ENCODE measurements at places on chromosomes 12 and 14. TPM values are rescaled to one million over a fixed set of nuclear protein-coding genes. Genes with fewer than 3 reads are reported as not detected.

Gene FZD10
- total RNA-seq = 0.84 TPM

Gene PROX2
- not detected for total RNA-seq

Gene GAPDH
- 736 TPM for total RNA-seq

Gene CLEC2B
- 24.6 TPM for total RNA-seq

Gene TTC8
- 11.5 TPM for total RNA-seq

Gene ASB2
- total RNA-seq = 3.2 TPM

Gene CAPZA3
- not detected for total RNA-seq

Gene TPPP2
- total RNA-seq = not detected

Gene STON2
- total RNA-seq = 47.7 TPM

Gene SYNDIG1L
- 2.9 TPM for total RNA-seq

Gene GPR65
- 7.7 TPM for total RNA-seq

Gene KRT84
- not detected for total RNA-seq

Gene SSPN
- total RNA-seq = 15.6 TPM

Gene GAS2L3
- total RNA-seq = 15.1 TPM

- DNase-seq = no peak
Observed at GRCh38 chr12:26466726-26467125, 271.4 kb downstream of the SSPN start.

GRCh38 chr12:20798554-20798953 is 12.0 kb upstream of the SLCO1B3 start:
- no peak for DNase-seq

GRCh38 chr14:95876761-95877538 is at the start of gene TUNAR:
TSS of gene TUNAR (plus strand) at chr14:95876832.
- DNase-seq = no peak

DNA sequence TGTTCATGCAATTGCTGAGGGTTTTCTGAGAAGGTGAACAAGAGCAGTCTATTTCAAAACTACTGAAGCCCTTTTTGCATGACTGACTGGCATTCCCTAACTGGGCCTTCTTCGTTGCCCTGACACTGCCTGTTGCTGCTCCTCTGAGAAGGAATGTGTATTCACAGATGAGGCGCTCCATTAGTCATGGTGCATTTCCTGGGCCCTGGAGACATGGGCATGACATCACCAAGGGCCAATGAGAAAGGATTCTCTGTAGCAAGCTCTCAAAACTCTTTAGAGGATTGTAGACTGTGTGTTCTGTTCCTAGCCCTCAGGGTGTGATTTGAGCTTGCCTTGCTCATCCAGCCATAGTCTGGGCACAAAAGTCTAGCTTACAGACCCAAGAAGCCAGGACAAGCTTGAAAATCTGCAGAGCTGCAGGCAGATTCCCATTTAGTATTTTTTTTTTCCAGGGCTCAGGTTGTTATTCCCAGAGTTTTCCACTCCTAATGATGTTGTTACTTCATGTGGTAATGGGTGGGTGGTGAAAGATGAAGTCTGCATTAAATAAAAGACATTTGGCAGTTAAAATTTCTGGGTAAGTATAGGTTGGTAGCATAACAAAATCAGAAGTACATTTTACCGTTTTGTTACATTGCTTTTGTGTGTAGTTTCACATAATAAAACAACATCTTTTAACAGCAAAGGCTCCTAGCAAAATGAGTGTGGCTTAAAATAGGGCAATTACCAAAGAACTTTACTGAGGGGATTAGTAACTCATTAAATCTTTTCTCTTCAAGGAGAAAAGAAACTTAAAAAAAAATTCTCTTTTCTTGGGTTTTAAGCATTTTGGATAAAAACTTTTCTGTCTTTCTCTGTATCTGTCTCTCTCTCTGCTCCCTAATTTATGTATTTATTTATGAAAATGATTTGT is 318.4 kb downstream of the RAD51B start:
- DNase-seq = no peak

- DNase-seq = no peak
Observed at GRCh38 chr12:56374726-56375597, 12.3 kb upstream of the APOF start.

GRCh38 chr14:76761960-76762410 is 717 bp downstream of the VASH1 start:
- DNase-seq = no peak

DNA sequence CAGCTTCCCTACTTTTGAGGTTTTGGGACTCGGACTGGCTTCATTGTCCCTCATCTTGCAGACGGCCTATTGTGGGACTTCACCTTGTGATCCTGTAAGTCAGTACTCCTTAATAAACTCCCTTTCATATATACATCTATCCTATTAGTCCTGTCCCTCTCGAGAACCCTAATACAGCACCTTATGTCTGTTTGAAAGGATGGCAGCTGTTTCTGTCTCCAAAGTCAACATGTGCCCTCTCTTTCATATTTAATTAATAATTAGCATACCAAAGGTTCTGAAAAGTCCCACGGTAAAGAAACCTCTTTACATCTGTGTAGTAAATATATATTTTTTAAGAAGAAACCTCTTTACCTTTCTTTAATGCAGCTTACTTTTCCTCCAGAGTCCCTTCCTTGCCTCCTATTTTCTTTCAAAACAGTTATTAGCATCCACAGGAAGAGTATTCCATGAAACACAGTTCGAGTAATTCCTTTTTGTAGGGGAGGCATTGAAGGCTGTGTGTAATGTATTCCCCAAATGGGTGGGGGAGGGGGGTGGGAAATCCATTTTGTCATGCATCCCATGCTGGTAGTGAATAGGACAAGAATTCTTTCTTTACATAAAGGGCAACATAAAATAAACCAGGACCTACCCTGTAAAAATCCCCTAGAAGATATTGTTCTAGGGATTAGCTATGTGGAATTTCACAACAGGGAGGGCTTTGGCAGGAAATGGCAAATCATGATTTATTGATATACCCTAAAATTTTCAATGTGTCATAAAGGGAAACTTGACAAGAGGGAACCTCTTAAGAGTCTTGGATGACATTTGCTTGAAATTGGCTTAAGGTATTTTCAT is 241.5 kb downstream of the SUDS3 start:
- DNase-seq = no peak

- peak; percentile 96 for DNase-seq
Observed at GRCh38 chr12:50084775-50085614, at the start of gene SMARCD1. TSS of gene SMARCD1 (plus strand) at chr12:50085342. CDS start at chr12:50085370, 28 bp downstream.

GRCh38 chr14:24435192-24435810 is 5.5 kb downstream of the KHNYN start:
- DNase-seq = no peak

- no peak for DNase-seq
Observed at GRCh38 chr14:89493877-89494634, 77.0 kb upstream of the FOXN3 start.

- no peak for DNase-seq
Observed at GRCh38 chr12:56863789-56864188, 70.4 kb downstream of the SDR9C7 start.

- no peak for DNase-seq
Observed at GRCh38 chr14:45082420-45082819, 1.5 kb upstream of the PRPF39 start.

GRCh38 chr14:90811641-90812040 is 4.6 kb downstream of the TTC7B start:
- DNase-seq = no peak

DNA sequence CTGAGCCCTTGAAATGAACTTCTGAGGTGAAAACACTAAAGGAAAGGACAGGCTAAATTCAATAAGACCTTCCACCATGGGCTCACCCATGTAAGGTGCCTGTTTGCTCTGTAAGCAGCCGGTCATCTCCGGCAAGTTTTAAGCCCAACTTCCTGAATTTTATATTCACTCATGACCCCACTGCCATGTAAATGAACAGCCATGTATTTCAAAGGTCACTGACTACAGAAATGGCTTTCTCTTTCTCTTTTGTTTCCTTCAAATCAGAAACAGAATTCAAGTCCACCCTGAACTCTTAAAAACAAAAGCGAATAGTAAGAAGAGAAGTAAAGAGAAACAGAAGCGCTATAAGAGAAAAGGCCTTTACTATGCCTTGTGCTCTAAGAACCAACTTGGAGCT is 61.7 kb upstream of the OVCH1 start:
- DNase-seq = no peak

- no peak for DNase-seq
Observed at GRCh38 chr14:73879027-73879426, 7.6 kb upstream of the ZNF410 start.

DNA sequence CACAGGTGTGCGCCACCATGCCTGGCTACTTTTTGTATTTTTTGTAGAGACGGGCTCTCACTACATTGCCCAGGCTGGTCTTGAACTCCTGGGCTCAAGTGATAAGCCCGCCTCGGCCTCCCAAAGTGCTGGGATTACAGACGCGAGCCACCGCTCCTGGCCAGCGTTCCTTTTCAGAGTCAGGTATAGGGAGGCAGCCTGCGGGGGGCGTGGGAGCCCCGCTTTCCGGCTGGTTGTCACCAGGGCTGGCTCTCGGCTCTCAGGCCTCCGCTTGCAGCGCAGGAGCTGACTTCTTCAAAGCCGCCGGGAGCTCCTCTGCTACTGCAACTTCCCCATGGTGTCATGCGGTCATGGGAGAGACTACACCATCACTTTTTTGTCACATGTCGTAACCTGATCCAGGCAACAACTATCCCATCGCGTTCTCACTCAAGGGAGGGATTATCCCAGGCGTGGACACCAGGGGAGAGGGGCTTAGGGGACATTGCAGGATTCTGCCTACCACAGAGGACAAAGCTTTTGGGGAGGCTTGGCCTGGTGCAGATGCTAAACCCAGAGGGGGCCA is 129.4 kb downstream of the SCARB1 start:
- peak; percentile 80 for DNase-seq

DNA sequence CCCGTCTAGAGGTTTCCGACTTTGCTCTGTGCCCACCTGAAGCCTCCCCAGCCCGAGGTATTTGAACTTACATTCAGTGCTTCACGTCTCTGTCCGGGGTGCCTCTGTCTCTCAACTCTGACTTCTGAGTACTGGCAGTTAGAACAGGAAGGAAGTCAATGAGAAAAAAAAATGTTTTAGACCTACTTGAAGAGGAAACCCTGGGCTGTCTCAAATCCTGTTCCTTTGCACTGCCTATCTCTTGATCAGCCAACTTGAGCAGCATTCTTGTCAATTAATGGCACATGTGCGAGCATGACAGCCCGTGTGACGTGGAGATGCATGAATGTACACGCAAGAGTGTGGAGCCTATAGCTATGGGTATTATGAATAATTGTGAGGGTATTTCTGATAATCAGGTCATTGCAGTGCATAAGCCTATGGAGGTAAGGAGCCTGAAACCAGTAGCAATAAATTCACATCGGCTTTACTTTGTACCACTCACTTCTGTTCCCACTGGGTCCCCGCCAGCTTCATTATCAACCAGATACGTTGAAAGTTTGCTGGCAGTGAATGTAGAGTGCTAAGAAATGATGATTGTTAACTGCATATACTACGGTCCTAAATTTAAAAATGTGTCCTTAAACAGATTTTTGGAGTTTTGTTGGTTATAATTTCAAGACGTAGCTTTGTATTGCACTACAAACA is at the start of gene ARHGDIB:
ARHGDIB (minus strand) TSS at position 136 of the 687 bp plus-strand sequence. CDS start 10,889 bp downstream, outside the sequence.
- DNase-seq = no peak

GRCh38 chr14:70567791-70568190 is 32.7 kb downstream of the MED6 start:
- DNase-seq = no peak

- DNase-seq = peak; percentile 77
Observed at GRCh38 chr12:104480826-104481440, 24.2 kb downstream of the CHST11 start.

GRCh38 chr12:76692846-76693245 is 71.1 kb upstream of the ZDHHC17 start:
- DNase-seq = no peak

DNA sequence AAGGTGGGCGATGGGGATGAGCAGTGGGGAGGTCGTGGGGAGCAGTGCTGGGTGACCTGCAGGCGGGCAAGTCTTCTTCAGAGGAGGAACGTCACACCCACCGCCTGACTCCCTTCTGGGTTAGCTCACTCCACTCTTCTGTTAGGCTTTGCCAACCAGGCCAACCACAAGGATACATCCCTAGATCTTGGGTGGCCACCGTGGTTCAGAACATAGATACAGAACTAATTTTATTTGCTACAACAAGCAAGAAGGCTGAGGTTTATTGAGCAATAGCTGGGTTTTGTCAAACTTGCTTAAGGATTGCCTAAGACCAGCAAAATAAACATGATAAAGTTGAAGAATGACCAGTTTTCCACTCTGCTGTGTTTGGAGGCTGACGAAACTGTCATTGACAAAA is 109.4 kb downstream of the DACT1 start:
- DNase-seq = peak; percentile 73

GRCh38 chr12:50482571-50482970 is 22.2 kb upstream of the DIP2B start:
- no peak for DNase-seq

DNA sequence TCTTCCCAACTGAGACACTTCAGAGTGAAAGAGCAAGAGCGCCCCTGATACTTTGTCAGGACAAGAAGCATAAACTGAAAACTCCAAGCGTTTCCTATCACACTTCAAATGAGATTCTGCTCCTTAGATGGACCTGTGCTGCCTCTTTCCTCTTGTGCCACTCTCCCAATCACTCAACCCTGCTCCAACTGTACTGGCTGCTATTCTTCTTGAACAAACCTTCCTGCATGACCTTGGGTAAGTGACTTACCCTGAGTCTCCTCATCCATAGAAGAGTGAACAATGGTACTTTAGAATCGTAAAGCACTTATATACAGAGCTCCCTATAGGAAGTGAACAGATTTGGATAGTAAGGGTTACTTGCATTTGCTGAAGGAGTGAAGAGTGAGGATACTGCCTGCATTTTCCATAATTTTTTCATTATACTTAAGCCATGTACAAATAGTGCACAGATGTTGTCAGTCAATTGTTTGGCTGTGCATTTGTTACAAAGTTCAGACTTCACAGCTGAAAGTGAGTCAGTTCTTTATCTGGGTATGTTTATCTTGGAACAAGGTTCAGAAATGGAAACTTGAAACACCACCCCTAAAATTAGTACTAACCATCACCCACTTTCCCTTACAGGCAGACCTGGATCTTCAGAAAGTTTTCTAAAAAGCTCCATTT is 10.8 kb downstream of the MTERF2 start:
- DNase-seq = no peak

- DNase-seq = no peak
Observed at GRCh38 chr14:58216544-58216943, 16.6 kb downstream of the ACTR10 start.

DNA sequence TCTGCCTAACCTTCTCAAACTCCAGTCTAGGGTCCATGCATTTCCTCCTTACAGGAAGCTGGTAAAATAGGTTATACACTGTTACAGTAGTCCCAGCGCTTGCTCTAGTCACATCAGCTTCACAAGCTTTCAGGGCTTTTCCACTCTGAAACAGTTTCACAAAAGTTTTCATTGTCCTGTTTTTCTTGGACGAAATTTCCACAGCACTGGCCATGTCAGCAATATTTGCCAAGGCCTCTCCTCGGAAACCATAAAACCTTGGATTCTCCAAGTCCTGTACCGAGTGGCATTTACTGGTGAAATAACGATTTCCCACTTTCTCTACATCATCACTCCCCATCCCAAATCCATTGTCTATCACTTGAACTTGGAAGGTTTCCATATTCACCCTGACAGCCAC is 2.1 kb downstream of the MLH3 start:
- DNase-seq = no peak

Measured in upper lobe of right lung (tissue), 1 donor.